ENCODE measurements at places on chromosomes 16 and 17.

- DNase-seq = no peak
Measured at GRCh38 chr16:8237452-8237851, 352.9 kb downstream of the TMEM114 start.

- DNase-seq = no peak
Measured at GRCh38 chr17:38656959-38657823, 17.6 kb downstream of the EPOP start.

GRCh38 chr16:5932906-5933305 is 835.3 kb upstream of the EEF2KMT start:
- DNase-seq = no peak

GRCh38 chr16:3715430-3715829 is 1.9 kb downstream of the TRAP1 start:
- DNase-seq = no peak

GRCh38 chr16:77657016-77657415 is 65.3 kb upstream of the NUDT7 start:
- DNase-seq = peak; percentile 34

DNA sequence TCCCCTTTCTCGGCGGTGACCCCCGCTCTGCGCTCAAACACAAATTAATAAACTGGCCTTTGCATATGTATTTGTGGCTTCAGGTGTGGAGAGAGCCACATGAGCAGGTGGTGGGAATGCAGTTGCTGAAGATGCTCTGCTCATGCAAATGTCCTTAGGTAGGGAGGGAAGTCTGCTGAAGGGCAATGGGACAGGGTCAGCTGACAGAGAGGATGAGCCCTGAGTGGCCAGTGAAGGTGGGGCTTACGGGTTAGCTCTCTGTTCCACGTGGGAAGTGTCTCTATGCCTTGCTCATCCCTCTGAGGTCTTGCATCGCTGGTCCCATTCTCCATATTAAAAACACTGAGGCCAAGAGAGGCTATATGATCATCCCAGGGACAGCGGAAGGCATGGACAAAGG is 74.2 kb upstream of the CCL1 start:
- no peak for DNase-seq

DNA sequence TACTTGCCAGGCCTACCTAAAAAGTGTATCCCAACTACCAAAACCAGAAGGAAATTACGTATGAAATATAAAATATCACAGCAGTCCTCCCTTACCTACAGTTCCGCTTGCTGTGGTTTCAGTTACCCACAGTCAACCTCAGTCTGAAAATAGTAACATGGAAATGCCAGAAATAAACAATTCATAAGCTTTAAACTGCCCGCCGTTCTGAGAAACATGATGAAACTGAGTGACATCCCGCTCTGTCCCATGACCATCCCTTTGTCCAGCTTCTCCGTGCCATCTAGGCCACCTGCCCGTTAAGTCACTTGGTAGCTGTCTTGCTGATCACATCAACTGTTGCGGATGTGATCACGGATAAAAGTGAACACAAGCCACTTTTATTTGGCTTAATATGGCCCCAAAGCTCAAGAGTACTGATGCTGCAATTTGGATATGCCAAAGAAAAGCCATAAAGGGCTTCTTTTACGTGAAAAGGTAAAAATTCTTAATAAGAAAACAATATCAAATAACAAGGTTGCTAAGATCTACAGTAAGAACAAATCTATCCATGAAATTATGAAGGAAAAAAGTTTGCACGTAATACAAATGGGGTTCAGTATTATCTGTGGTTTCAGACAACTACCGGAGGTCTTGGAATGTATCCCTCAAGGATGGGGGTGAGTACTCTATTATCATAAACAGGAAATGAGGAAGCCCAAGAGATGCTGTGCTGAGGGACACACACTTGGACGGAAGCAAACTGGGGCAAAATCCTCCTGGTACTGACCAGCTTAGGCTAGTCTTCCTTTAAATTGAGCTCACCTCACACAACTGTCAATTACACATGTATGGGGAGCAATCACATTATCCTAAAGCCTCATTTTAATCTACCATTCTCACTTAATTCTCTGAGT is 8.2 kb downstream of the USP22 start:
- peak; percentile 70 for DNase-seq

DNA sequence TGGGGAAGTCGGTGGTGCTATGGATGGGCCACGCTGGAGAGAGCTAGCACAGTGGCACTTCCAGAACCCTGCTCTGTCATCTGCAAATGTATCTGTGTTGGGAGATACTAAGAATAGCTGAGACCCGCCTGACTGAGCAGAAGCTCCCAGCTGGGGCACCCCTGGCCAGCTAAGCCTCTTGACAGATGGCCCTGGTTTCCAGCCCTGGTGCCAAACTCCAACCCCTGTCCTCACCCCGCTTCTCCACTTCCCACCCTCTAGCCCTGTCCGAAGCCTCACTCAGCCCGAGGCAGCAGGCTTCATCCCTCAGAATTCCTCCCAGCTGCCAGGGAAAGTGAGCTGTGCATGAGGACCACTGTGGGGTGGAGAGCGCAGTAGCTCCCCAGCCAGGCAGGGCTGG is 124.4 kb downstream of the CCDC144A start:
- no peak for DNase-seq

- DNase-seq = peak; percentile 79
Measured at GRCh38 chr17:55426851-55427586, 5.4 kb upstream of the MMD start.

DNA sequence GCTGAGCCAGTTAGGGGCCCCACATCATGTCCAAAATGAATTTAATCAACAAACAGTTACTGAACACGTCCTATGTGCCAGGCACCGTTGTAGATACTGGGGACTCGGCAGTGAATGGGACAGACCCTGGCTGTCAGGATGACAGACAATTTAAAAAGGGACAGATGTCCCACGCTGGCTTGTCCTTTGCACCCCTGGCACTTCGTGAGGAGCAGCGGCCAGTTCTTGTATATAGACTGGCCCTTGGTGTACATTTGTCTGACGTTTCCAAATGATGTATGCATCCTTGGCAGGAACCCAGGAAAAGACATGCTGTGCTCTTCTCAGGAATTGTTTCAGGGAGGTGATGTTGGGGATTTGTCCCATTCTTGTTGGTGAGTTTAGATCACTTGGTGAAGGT is 21.1 kb downstream of the IL4R start:
- no peak for DNase-seq

DNA sequence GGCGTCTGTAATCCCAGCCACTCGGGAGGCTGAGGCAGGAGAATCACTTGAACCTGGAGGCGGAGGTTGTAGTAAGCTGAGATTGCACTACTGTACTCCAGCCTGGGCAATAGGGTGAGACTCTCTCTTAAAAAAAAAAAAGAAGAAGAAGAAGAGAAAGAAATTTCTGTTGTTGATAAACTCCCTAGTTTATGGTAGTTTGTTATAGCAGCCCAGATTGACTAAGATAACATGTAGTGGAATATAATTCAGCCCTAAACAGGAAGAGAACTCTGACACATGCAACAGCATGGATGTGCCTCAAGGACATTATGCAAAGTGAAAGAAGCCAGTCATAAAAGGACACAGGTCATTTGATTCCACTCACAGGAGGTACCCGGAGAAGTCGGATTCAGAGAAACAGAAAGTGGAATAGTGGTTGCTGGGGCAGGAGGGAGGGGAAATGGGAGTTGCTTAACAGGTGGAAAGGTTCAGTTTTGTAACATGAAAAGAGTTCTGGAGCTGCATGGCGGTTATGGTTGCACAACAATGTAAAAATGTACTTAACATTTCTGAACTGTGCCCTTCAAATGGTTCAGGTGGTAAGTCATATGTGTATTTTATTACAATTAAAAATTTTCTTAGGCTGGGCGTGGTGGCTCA is 26.0 kb upstream of the PRM1 start:
- peak; percentile 34 for DNase-seq

DNA sequence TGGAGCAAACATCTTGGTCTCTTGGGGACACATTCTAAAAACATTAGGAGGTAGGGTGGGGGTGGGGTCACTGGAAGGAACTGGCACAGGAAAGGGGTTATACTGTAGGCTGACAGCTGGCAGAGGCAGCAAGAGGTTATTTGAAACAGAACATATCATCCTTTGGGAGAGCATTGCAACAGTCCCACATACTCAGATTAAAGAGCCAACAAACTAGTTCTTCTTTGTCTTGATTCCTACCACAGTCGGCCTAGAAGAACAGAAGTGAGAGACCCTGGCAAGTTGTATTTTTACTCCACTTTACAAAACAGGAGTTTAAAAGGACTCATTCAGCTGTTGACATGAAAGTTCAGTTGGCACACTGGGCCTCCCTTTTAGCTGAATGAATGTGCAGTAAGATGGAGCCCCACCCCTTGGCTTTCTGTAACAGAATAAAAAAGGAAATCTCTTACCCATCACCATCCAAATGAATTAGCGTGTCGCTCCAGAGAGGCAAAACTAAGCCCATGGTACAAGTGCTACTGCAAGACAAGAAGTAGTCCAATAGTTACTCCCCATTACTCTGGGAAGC is 54.6 kb upstream of the CORO6 start:
- no peak for DNase-seq

GRCh38 chr17:8441690-8442089 is 6.0 kb downstream of the NDEL1 start:
- DNase-seq = no peak

GRCh38 chr16:89113152-89113547 is 19.5 kb downstream of the ACSF3 start:
- no peak for DNase-seq

DNA sequence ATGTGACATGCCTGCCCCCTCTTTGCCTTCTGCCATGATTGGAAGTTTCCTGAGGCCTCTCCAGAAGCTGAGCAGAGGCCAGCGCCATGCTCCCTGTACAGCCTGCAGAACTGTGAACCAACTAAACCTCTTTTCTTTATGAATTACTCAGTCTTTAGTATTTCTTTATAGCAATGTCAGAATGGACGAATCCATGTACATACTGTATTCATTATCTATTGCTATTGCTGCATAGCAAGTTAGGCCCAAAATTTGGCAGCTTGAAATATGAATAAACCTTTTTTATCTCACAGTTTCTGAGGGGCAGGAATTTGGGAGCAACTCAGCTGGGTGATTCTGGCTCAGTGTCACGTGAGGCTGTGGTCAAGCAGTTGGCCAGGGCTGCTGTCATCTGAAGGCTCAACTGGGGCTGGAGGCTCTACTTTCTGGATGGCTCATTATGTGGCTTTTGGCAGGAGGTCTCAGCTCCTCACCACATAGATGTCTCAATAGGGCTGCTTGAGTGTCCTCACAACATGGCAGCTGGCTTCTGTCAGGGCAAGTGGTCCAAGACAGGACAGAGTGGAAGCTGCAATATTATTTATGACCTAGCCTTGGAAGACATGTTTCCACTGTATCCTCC is 40.0 kb downstream of the SOCS1 start:
- DNase-seq = no peak

GRCh38 chr17:45040459-45040858 is 11.0 kb downstream of the DCAKD start:
- DNase-seq = no peak

DNA sequence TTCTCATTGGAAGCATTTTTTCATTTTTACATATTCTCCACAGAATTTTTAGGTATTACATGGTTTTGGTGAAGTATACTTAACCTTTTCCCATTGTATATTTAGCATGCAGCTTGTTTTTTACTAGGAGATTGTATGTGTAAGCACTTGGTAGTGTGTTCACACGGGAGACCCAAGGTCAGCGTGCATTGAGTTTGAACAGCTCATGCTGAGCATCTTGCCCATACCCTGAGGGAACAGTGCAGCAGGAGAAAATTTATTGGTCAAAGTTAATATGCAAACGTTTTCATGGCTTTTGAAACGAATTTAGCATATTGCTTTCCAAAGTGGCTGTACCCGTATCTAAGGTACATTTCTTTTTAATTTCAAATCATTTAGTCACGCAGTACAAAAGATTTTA is 168.7 kb downstream of the MRTFB start:
- no peak for DNase-seq

DNA sequence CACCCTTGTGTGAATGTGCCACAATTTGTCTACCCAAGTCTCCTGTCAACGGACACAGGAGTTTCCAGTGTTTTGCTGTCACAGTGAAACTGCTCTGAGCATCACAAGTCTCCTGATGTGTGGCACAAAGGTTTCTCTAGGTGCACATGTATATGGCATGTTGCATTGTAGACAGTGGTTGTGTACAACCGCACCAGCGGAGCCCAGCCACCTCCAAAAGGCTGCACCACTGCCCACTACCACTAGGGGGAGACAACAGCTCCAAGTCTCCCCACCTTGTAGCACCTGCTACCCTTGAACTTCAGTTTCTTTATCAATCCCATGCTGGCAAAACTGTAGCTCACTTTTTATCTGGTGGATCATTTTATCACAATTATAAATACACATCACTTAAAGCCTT is 95.5 kb upstream of the ZNF469 start:
- no peak for DNase-seq

DNA sequence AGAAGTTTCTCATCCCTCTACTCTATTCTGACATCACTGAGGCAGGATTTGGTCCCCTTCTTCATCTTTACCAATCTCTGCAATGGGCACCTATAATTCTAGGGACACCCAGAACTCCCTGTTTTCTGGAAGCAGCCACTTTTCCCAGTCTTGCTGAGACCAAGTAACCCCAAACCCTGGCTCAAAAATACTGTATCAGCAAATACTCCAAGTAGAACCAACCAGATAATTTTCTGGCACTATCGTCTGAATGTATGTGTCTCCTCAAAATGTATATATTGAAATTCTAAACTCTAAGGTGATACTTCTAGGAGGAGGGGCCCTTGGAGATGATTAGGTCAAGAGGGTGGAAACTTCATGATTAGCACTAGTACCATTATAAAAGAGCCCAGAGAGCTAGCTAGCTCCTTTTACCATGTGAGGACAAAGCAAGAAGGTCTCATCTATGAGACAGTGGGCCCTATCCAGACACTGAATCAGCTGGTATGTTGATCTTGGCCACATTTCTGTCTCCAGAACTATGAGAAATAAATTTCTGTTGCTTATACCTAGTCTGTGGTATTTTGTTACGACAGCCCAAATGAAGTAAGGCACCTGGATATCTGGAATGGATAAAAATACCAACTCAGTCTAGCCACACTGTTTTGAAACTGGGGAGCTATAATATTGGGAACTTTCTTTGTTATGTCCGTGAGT is 464.4 kb downstream of the CDH11 start:
- no peak for DNase-seq

GRCh38 chr16:48523415-48524204 is 86.4 kb downstream of the N4BP1 start:
- DNase-seq = no peak

GRCh38 chr17:16371742-16372141 is 9.1 kb upstream of the UBB start:
- peak; percentile 66 for DNase-seq

DNA sequence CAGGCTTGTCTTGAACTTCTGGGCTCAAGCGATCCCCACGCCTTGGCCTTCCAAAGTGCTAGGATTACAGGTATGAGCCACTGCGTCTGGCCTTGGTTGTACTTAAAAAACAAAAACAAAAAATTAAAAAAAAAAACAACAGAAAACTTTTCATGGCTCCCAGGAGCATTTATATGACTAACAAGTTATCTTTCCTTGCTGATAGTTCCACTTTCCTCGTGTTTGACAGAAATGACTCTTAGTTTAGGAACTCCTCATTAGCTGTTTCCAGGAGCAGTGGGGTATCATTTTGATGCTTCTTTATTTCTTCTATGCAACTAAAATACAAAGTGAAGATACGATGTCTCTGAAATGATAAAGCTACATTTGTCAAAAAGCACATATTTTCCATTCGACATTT is 165.4 kb downstream of the PRKCA start:
- DNase-seq = no peak

GRCh38 chr17:43384476-43384862 is 14.3 kb upstream of the ARL4D start:
- DNase-seq = no peak

Data from suppressor macrophage (primary cell).